ENCODE measurements at places on chromosomes 16 and 17. TPM values are rescaled to one million over a fixed set of nuclear protein-coding genes. Genes with fewer than 3 reads are reported as not detected.

- no peaks in the 10 kb centered on the region for H3K36me3 ChIP-seq
- peak overlapping the region; percentile 55 for H3K27ac ChIP-seq
- DNase-seq: peak; percentile 69
- H3K27me3 ChIP-seq: peaks cover 32% of the 10 kb centered on the region
These were observed 37.7 kb downstream of the RNF135 start for GRCh38 chr17:31008374-31009041.

DNA sequence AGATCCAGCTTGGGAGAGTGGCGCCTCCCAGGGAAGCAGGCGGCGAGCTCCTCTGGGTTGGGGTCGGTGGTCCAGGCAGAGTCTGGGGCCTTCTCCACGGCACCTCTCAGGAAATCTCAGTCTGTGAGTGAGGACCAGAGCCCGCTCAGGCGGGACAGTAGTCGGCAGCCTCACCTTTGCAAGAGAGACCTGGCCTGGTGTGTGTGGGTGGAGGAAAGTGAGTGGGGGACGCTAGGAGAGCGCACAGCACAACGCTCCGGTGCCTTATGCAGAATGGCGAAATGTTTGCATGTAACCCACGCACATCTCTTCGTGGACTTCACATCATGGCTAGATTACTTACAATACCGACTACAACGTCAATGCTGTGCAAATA is 2.2 kb downstream of the AHSP start:
- no peak overlapping the region for H3K27ac ChIP-seq
- H3K4me1 ChIP-seq: peaks cover 5% of the 10 kb centered on the region
- H3K36me3 ChIP-seq: no peaks in the 10 kb centered on the region
- H3K4me3 ChIP-seq: no peak overlapping the region

The C16orf89 gene
- not detected for total RNA-seq

- peak; percentile 39 for DNase-seq
- H3K4me3 ChIP-seq: peak overlapping the region; percentile 22
- no peak overlapping the region for H3K27ac ChIP-seq
- no peaks in the 10 kb centered on the region for H3K36me3 ChIP-seq
- H3K4me1 ChIP-seq: peaks cover 5% of the 10 kb centered on the region
These were observed 91.0 kb downstream of the GSG1L start for GRCh38 chr16:27972500-27972899.

GRCh38 chr17:65527381-65527780 is 34.1 kb downstream of the AXIN2 start:
- no peak for DNase-seq
- peaks cover 12% of the 10 kb centered on the region for H3K27me3 ChIP-seq
- H3K4me1 ChIP-seq: peaks cover 21% of the 10 kb centered on the region

- no peaks in the 10 kb centered on the region for H3K4me1 ChIP-seq
- H3K27me3 ChIP-seq: no peaks in the 10 kb centered on the region
- no peaks in the 10 kb centered on the region for H3K36me3 ChIP-seq
- H3K4me3 ChIP-seq: no peak overlapping the region
- no peak for DNase-seq
These were observed 96.6 kb downstream of the ENGASE start for GRCh38 chr17:79171188-79171587.

GRCh38 chr16:31347445-31347844 is 7.5 kb upstream of the ITGAX start:
- no peak overlapping the region for H3K27ac ChIP-seq
- peaks cover 10% of the 10 kb centered on the region for H3K27me3 ChIP-seq
- peaks cover 38% of the 10 kb centered on the region for H3K4me1 ChIP-seq

- peak overlapping the region; percentile 16 for H3K27ac ChIP-seq
- H3K36me3 ChIP-seq: no peaks in the 10 kb centered on the region
- no peaks in the 10 kb centered on the region for H3K27me3 ChIP-seq
- H3K4me3 ChIP-seq: no peak overlapping the region
- DNase-seq: no peak
- H3K4me1 ChIP-seq: peaks cover 29% of the 10 kb centered on the region
These were observed 2.2 kb upstream of the PDPK1 start for GRCh38 chr16:2535625-2536013.

The IQCK gene
- total RNA-seq: 2.1 TPM

DNA sequence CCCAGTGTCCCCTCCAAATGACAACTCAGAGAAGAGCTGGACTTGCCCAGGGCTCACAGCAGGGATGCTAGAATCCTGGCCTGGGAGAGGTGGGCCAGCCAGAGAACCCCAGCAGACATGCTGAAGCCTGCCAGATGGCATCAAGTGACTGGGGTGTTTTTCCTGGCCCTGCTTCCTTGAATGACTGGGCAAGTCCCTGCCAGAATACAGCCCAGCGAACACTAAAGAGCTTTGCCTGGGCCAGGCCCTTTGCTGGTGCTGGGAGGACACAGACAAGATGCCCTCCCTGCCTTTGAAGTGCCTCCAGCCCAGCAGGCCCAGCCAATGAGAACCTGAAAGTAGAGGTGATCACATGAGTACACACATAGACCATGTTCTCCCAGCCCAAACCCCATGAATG is 11.5 kb downstream of the ZNF319 start:
- DNase-seq: no peak
- no peak overlapping the region for H3K27ac ChIP-seq
- H3K36me3 ChIP-seq: no peaks in the 10 kb centered on the region
- H3K4me3 ChIP-seq: no peak overlapping the region
- H3K27me3 ChIP-seq: peaks cover 9% of the 10 kb centered on the region
- H3K4me1 ChIP-seq: peaks cover 2% of the 10 kb centered on the region

The CASKIN2 gene
- total RNA-seq: 2.3 TPM

The ABCA6 gene
- total RNA-seq: 0.68 TPM

The GPATCH8 gene
- total RNA-seq: 57.6 TPM

Data from activated naive CD8-positive, alpha-beta T cell treated with anti-CD3 and anti-CD28 coated beads, Interleukin-2, amount 10 ng/mL, durations not matched to agents 7 days and 5 days (primary cell).